SHP77 (cell line): ENCODE measurements at places on chromosomes 3 and 15.

DNA sequence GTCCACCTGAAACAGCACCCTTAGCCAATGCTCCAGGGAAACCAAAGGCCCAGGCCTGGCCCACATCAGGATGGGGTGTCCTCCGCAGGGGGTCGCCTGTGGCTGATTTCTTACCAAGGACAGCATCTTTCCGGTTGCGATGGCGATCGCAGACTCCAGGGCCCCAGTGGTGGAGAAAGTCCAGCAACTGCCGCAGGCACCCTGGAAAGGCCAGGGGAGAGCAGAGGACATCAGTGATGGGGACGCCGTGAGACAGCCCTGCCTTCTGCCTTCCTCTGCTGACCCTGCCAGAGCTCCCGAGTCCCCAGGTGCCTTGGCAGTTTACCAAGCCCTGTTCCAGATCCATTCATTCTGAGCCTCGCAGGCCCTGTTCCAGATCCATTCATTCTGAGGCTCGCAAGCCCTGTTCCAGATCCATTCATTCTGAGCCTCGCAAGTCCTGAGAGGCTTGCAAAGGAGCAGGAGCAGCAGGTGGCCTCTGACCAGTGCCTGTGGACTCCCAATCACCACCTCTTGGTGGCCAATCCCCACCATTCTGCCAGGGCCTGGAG, 12.5 kb downstream of the CTSH start:
- DNase-seq: no peak

- DNase-seq: no peak
Measured at GRCh38 chr3:137330246-137330645, 372.5 kb downstream of the IL20RB start.

- no peak for DNase-seq
Measured at GRCh38 chr15:93164409-93164808, 75.4 kb upstream of the RGMA start.

- DNase-seq: no peak
Measured at GRCh38 chr3:87084868-87085267, 93.9 kb upstream of the VGLL3 start.

DNA sequence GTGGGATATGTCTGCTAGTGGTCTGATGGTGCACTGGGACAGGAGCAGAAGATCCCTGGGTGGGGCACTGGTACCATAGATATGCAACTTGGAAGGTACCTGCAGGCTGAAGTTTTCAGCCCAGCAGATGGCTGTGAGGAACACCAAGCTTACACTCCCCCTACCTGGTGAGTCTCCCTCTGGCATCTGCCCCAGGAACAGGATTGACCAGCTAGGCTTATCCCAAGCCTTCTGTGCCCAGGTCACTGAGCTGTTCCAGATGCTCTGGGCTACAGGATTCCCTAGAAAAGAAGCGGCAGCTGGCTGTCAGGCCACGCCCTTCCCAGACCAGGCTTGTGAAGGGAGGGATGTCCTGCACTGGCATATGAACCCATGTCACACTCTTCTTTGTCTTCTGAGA, 1130.0 kb downstream of the NAALADL2 start:
- no peak for DNase-seq

GRCh38 chr3:116337229-116337628, 108.1 kb downstream of the LSAMP start:
- no peak for DNase-seq

GRCh38 chr15:80898040-80898439, 91.6 kb downstream of the MESD start:
- DNase-seq: no peak

- no peak for DNase-seq
Measured at GRCh38 chr3:36227980-36228379, 152.3 kb upstream of the STAC start.

- DNase-seq: no peak
Measured at GRCh38 chr3:86737517-86737916, 253.4 kb downstream of the VGLL3 start.

DNA sequence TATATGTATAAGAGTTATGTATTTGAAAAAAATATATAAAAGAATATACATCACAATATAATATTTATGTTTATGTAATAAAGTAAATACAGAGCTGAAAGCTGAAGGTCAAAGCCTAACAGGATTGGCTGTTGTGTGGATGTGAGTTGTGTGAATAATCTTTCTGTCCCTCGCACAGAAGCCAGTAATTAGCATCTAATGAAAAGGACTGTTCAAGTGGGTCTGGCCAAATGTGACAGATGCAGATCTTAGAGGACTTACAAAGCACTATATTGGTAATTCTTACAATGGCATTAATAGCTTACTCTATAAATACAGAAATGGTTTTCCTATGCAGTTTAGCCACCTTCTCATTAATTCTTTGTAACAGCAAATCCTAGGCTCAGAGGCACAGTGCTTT, 2.4 kb downstream of the MKRN3 start:
- DNase-seq: no peak

- DNase-seq: no peak
Measured at GRCh38 chr3:57637391-57637790, 40.2 kb upstream of the ARF4 start.

DNA sequence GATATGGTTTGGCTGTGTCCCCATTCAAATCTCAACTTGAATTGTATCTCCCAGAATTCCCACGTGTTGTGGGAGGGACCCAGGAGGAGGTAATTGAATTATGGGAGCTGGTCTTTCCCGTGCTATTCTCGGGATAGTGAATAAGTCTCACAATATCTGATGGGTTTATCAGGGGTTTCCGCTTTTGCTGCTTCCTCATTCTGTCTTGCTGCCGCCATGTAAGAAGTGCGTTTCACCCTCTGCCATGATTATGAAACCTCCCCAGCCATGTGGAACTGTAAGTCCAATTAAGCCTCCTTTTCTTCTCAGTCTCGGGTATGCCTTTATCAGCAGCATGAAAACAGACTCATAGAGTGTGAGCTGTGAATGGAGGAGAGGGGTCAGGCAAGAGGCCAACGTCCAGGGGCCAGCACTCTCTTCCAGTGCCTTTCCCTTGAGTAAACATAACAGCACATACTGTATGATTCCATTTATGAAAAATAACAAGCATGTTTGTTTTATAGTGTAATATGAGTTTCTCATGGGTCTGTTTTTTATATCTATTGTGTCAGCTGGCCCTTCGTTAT, 16.3 kb upstream of the LCTL start:
- no peak for DNase-seq
